MG63 (cell line): ENCODE measurements at places on chromosomes 11 and 22. TPM values are rescaled to one million over a fixed set of nuclear protein-coding genes. Genes with fewer than 3 reads are reported as not detected.

Gene OMP
- total RNA-seq: not detected in 2 replicates

Gene MS4A3
- total RNA-seq: not detected in 2 replicates

Gene KRTAP5-2
- not detected in 2 replicates for total RNA-seq

Gene GUCY1A2
- 3.2 and 5.2 TPM in 2 replicates for total RNA-seq

Gene KCNJ11
- total RNA-seq: not detected in 2 replicates

Gene GALNT18
- 12.9 and 25.3 TPM in 2 replicates for total RNA-seq

Gene KCNJ1
- total RNA-seq: not detected in 2 replicates

Gene TMPRSS13
- not detected in 2 replicates for total RNA-seq

DNA sequence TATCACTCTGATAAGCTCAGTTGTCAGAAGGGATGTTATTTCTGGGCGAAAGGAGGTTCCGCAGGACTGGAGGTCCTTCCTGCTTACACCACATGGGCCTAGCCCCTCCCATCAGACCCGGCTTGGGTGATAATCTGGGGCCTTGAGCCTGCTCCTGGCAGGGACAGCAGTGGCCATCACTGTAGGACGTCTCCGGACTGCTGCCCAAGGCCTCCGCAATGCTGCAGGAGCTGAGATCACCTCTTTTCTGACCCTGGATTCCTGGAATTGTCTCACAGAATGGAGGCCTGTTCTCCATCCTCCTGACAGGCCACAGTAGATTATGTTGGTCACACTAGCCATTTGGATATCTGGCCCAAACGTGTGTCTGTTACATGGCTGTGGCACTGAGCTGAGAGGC, 9.2 kb upstream of the BIK start:
- DNase-seq: no peak

- no peak for DNase-seq
Observed at GRCh38 chr11:3674189-3674588, 3.0 kb upstream of the CHRNA10 start.

GRCh38 chr11:130819625-130820024, 96.7 kb downstream of the SNX19 start:
- no peak for DNase-seq

DNA sequence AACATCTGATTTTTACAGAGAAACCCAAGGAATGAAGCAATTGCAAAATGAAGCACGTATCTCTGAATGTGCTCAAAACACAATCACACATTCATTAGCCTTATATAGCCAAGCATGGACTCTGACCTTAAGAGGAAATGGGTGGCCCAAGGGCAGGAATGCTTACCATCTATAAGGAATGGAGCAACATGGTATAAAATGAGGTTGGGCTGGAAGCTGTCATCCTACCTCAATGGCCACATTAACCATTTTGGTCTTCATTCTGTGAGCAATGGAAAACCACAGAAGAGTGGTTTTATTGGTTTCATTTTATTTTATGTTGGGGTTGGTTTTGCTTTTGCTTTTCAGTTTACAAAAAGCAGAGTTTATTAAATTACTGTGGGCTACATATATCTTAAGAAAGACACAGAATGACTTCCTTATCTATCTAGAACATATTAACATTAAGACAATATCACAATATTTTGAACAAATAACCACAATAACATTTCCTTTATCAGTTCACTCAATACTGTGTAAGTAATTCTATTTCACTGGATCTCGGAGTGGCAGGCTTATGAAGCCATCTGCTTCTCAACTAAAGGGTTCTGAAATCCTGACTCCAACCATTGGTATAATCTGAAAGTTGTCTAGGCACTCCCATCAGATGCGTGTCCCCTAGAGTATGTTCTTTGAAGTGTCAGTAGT, 10.8 kb upstream of the MS4A13 start:
- DNase-seq: no peak

DNA sequence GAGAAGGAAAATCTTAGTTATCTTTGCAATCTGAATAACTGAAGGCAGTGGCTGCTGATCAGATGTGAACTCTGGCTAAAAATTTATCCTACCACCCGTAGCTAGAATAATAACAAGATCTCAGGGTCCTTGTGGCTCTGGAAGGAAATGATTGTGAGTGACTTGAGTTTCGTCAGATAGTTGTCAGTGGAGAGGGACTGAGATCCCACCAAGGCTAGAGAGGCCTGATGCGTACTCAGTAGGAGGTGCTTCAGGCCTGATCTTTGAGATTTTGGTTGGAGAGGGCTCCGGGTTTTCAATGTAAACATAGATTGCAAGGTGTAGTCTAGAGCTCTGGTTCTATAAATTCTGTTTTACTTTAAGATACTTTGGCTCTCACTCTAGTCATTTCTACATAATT, 1.4 kb downstream of the MADD start:
- no peak for DNase-seq

DNA sequence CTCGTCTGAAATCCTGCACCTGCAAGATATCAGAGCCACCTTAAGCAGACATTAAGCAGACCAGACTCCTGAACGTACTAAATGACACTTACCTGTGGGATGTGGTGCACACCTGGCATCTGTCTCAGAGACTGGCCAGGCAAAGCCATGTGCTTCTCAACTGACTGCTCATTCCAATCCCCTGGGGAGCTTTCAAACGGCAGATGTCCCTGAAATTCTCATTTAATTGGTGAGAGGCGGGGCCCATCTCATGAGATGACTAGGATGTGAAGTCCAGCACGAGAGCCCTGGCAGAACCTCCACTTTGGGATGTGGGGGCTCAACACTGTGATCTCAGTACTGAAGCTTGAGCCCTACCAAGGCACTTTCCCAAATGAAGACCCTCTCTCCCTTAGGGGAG, 84.9 kb upstream of the HMGXB4 start:
- DNase-seq: no peak

DNA sequence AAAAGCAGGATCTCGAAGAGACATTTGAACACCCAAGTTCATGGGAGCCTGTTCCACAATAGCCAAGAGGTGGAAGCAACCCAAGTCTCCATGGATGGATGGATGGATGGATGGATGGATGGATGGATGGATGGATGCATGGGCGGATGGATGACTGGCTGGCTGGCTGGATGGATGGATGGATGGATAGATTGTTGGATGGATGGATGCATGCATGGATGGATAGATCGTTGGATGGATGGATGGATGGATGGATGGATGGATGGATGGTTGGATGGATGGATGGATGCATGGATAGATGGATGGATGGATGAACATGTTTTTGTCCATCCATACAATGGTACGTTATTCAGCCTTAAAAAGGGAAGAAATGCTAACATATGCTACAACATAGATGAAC, 603.4 kb downstream of the BRD1 start:
- DNase-seq: no peak
